Activated CD4-positive, alpha-beta T cell treated with anti-CD3 and anti-CD28 coated beads for 48 hours (primary cell): ENCODE measurements at places on chromosomes 5 and 9.

- no peak for DNase-seq
Observed at GRCh38 chr5:169934990-169935389, 45.3 kb downstream of the INSYN2B start.

GRCh38 chr5:96565582-96566265, 96.5 kb upstream of the CAST start:
- DNase-seq = no peak

DNA sequence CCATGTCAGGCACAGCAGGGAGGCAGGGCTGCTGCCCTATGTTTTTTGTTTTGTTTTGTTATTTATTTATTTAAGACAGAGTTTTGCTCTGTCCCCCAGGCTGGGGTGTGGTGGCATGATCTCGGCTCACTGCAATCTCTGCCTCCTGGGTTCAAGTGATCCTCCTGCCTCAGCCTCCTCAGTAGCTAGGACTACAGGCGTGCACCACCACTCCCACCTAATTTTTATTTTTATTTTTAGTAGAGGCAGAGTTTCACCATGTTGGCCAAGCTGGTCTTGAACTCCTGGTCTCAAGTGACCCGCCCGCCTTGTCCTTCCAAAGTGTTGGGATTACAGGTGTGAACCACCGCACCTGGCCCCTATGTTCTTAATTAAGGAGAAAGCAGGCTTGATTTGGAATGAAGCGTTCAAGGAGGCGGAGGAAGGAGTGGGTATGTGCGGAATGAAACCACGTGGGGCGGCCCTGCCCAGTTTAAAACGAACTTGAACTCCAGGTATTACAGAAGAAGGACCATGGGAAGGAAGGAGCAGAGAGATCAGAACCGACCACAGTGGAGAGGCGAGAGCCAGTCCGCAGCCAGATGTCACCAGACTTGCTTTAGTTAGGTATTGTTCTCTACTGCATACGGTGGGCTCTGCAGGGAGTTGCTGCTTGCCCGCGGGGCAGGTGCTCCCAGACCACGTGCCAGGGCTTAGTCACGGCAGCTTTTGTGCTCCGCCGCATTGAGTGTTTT, 34.9 kb upstream of the EPB41L4B start:
- no peak for DNase-seq

DNA sequence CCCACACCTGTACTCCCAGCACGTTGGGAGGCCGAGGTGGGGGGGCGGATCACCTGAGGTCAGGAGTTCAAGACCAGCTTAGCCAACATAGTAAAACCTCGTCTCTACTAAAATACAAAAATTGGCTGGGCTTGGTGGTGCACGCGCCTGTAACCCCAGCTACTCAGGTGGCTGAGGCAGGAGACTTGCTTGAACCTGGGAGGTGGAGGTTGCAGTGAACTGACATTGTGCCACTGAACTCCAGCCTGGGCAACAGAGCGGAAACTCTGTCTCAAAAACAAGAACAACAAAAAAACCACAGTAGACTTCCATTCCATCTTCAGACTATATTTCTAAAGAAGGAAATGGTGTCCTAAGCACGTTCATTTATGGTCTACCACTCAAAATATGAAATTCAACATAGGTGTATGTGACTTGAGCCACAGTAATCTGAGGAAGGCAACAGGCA, 14.2 kb upstream of the SERINC5 start:
- DNase-seq = peak; percentile 34

GRCh38 chr5:126023994-126024441, 399.2 kb upstream of the GRAMD2B start:
- no peak for DNase-seq

GRCh38 chr5:7763621-7764072, 87.3 kb downstream of the CFAP90 start:
- no peak for DNase-seq
